Activated T-helper 1 cell treated with anti-CD3 and anti-CD28 coated beads, Interleukin-12 subunit alpha, Interleukin-12 subunit beta, Interleukin-2, Interleukin-4 antibody, amounts not matched to agents 30 ng/mL and 10 ng/mL and 1 ng/mL, durations not matched to agents 14 hours and 24 hours and 36 hours (primary cell): ENCODE measurements at places on chromosomes 11 and 22.

DNA sequence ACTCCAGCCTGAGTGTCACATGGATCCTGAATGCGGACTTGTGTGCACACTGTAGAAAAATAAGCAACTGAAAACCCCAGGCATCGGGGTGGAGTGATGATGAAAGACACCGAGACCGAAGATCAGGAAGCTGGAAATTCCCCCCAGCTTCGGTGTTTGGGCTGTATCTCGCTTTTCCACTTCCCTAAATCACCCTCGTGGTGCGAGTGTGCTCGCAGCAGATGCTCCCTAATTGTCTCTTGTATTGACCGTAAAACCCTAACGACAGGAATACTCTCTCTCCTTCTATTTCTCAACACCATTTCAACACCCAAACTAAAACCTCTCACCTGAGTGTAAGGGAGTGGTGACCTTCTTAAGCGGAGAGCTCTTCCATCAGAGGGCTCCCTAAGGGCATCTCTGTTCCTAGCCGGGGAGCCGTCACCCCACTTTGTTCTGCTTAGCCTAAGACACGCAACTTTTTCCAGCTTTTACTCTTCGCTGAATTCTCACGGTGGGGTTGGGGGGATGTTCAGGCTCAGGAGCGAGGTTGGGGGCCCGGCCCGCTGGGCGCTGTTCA is 635 bp upstream of the GRK3 start:
- DNase-seq, result peak; percentile 17
- peak overlapping the region; percentile 94 for H3K4me3 ChIP-seq
- peak overlapping the region; percentile 82 for H3K27ac ChIP-seq
- no peaks in the 10 kb centered on the region for H3K27me3 ChIP-seq
- H3K4me1 ChIP-seq, result peaks cover 59% of the 10 kb centered on the region
- peaks cover 2% of the 10 kb centered on the region for H3K36me3 ChIP-seq

DNA sequence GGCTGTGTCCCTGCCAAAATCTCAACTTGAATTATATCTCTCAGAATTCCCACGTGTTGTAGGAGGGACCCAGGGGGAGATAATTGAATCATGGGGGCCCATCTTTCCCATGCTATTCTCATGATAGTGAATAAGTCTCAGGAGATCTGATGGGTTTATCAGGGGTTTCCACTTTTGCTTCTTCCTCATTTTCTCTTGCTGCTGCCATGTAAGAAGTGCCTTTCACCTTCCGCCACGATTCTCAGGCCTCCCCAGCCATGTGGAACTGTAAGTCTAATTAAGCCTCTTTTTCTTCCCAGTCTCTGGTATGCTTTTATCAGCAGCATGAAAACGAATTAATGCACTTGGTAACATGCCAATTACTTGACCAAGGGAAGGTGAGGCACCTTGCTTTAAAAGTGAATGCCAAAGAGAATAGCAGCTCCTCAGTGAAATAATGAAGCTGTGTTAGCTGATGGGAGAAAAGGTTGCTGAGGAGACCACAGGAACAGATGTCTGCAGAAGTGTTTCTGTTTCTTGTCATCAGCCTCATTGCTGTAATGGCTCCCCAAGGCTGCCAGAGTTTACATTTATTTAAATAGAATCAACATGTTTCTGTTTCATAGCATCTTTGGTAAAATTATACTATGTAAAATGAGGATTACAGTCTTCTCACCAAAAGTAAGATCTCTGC is 89.0 kb upstream of the CD44 start:
- peaks cover 75% of the 10 kb centered on the region for H3K4me1 ChIP-seq
- no peak for DNase-seq
- peak overlapping the region; percentile 79 for H3K4me3 ChIP-seq
- peaks cover 2% of the 10 kb centered on the region for H3K27me3 ChIP-seq
- H3K36me3 ChIP-seq, result peaks cover 28% of the 10 kb centered on the region

- H3K4me3 ChIP-seq, result no peak overlapping the region
- H3K36me3 ChIP-seq, result no peaks in the 10 kb centered on the region
- peaks cover 9% of the 10 kb centered on the region for H3K27me3 ChIP-seq
- H3K4me1 ChIP-seq, result no peaks in the 10 kb centered on the region
Measured at GRCh38 chr11:60797846-60798630, 12.9 kb downstream of the MS4A10 start.

GRCh38 chr11:71322861-71323582 is 70.6 kb upstream of the SHANK2 start:
- no peak overlapping the region for H3K27ac ChIP-seq
- no peaks in the 10 kb centered on the region for H3K27me3 ChIP-seq
- H3K4me1 ChIP-seq, result no peaks in the 10 kb centered on the region

DNA sequence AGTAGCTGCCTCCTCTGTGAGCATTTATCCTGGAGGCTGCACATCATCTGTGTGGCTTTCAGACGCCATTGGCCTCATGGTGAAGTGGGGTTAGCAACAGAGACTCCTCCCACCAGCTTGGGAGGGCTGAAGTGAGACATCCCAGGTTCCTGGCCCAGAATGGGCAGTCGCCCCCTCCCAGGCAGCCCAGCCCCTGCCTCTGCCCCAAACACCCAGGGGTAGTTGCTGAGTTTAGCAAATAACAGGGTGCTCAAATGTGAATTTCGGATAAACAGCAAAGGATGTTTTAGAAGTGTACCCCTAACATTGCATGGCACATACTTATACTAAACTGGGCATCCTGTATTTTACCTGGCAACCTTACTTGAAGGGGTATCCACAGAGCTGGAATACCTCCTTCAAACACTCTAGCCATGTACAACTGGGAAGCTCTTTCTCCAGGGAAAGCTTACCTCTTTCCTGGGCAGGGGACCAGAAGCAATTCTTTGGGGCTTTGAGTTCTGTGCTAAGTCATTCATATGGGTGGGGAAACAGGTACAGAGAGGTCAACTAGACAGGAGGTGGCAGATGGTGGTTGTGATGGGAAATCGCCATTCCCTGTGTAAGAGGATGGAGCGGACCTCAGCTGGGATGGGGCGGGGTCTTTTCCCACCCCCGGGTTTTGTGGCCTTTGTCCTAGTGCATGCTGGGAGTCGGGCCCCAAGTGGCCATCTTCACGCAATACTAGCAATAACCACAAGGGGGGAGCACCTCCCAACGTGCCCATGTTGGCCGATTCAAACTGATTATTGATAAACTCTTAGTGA is 19.3 kb downstream of the MTFP1 start:
- peak; percentile 46 for DNase-seq
- H3K27ac ChIP-seq, result no peak overlapping the region
- H3K4me3 ChIP-seq, result no peak overlapping the region
- H3K36me3 ChIP-seq, result no peaks in the 10 kb centered on the region

- no peaks in the 10 kb centered on the region for H3K36me3 ChIP-seq
- H3K27ac ChIP-seq, result no peak overlapping the region
- DNase-seq, result no peak
- H3K4me3 ChIP-seq, result no peak overlapping the region
- H3K27me3 ChIP-seq, result no peaks in the 10 kb centered on the region
Measured at GRCh38 chr22:46061501-46062231, 84.7 kb upstream of the WNT7B start.

DNA sequence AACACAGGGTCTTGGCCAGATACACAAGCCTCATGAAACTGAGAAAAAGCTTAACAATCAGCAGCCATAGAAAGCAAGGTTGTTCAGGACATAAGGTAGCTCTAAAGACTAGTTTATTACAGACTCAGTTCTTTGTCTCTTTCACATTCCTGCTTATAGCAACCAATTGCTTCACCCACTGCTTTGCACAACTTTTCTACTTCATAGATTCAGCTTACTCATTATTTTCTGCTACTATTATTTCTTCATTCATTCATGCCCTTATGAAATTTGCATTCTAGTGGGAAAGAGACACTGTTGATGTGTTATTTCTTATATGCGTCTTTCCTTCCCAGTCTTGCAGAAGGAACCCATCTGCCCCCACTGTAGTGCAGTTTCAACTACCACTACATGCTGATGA is 4.7 kb downstream of the CCDC34 start:
- H3K27me3 ChIP-seq, result no peaks in the 10 kb centered on the region
- no peaks in the 10 kb centered on the region for H3K36me3 ChIP-seq
- peaks cover 25% of the 10 kb centered on the region for H3K4me1 ChIP-seq
- H3K4me3 ChIP-seq, result no peak overlapping the region
- DNase-seq, result no peak

DNA sequence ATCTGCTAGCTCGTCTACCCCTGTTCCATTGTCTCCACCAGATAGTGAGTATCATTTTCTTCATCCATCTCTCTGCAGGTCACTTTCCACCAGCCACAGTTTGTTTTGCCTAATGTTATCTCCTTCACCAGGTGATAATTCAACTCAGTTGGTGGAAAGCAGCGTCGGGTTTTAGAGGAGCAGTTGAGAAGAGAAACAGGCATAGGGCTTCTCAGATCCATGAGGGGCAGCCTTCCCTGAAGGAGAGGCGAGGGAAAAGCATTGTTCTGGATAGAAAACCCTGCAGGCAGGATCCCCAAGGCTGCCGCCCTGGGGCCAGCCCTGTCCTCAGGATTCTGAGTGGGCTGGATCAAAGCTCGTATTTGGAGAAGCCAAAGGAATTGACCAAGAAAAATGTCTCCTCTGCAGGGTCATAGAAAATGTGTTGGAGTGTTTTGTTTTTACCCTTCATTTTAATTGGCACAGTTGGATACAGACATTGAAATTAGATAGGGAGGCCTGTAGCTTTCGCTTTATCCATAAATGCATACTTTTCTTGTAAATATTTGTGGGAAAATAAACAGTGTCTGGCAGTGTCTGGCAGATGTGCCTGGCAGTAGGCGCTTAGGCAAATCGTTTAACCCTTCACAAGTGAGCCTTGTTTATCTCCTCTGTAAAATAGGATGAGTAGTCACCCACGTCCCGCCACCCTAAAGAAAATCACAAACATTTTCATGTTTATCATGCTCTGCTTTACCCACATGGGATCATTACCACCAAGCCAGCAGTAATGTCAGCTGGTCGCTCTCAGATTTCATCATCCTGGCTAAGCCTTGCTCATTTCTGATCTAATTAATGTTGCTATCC is 73.4 kb upstream of the TTC12 start:
- no peak overlapping the region for H3K27ac ChIP-seq
- peaks cover 21% of the 10 kb centered on the region for H3K27me3 ChIP-seq
- H3K4me3 ChIP-seq, result no peak overlapping the region
- DNase-seq, result no peak
- H3K4me1 ChIP-seq, result peaks cover 5% of the 10 kb centered on the region
- H3K36me3 ChIP-seq, result no peaks in the 10 kb centered on the region

- H3K4me1 ChIP-seq, result no peaks in the 10 kb centered on the region
- H3K27ac ChIP-seq, result no peak overlapping the region
- H3K4me3 ChIP-seq, result no peak overlapping the region
- no peak for DNase-seq
- peaks cover 4% of the 10 kb centered on the region for H3K36me3 ChIP-seq
Measured at GRCh38 chr11:76974179-76974891, 59.9 kb upstream of the B3GNT6 start.

- H3K36me3 ChIP-seq, result no peaks in the 10 kb centered on the region
- DNase-seq, result no peak
- peaks cover 17% of the 10 kb centered on the region for H3K27me3 ChIP-seq
- H3K4me3 ChIP-seq, result no peak overlapping the region
Measured at GRCh38 chr22:50129121-50129736, 39.4 kb downstream of the MOV10L1 start.

DNA sequence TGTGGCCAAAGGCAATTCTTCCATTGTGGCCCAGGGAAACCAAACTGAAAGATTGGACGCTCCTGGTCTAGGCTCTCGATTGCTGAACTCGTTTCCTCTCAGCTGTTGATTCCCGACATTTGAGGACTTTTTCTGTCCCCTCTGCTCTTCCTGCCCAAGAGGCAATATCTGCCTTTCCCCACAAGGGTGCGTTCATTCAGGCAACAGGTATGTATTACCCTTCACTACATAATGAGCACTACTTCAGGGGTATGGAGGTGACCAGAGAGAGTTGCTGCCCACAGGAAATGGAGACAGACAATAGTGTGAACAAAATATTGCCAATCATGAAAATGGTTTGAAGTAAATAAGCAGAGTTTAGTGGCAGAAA is 8.2 kb downstream of the PTH start:
- H3K4me1 ChIP-seq, result peaks cover 9% of the 10 kb centered on the region
- no peaks in the 10 kb centered on the region for H3K36me3 ChIP-seq
- H3K4me3 ChIP-seq, result peak overlapping the region; percentile 72
- no peak for DNase-seq
- no peaks in the 10 kb centered on the region for H3K27me3 ChIP-seq

- no peaks in the 10 kb centered on the region for H3K36me3 ChIP-seq
- no peak overlapping the region for H3K4me3 ChIP-seq
- no peak for DNase-seq
- H3K27me3 ChIP-seq, result no peaks in the 10 kb centered on the region
- H3K27ac ChIP-seq, result no peak overlapping the region
Measured at GRCh38 chr11:28483072-28483867, 375.1 kb downstream of the METTL15 start.

DNA sequence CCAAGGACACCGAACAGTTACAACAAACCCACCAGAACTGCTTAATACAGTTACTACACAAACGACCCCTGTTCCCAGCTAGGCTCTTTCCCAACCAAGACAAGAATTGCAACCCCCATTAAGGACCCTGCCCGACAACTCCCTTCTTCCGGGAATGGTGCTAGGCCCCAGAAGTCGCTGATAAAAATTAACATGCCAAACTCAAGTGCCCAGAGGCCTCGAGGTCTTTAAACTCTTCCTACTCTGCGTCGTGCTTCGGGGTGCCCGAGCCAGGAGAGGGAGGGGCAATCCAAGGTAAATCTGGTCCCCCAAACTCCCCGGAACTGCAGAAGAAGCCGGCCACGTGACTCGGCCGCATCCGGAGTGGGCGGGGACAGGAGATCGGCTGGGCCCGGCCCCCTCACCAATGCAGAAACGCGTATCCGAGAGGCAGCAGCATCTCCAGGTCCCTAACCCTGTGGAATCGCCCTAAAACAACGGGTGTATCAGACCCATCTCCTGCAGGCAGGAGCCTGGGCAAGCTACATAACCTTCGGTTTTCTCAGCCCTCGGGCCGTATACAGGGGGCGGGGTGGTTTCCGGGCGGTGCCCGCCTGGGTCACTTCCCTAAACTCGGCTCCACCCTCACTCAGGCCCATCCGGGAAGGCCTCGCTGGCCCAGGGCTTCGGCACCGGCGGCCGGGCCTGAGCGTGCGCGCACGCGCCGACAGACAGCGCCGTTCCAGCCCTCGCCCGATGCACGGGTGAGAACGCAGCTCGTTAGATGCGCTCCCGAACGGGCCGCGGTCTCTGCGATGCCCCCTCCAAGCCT is 1.1 kb downstream of the CFL1 start:
- H3K27ac ChIP-seq, result peak overlapping the region; percentile 80
- H3K4me1 ChIP-seq, result peaks cover 55% of the 10 kb centered on the region
- DNase-seq, result peak; percentile 84
- peak overlapping the region; percentile 98 for H3K4me3 ChIP-seq
- H3K27me3 ChIP-seq, result no peaks in the 10 kb centered on the region
- peaks cover 46% of the 10 kb centered on the region for H3K36me3 ChIP-seq

DNA sequence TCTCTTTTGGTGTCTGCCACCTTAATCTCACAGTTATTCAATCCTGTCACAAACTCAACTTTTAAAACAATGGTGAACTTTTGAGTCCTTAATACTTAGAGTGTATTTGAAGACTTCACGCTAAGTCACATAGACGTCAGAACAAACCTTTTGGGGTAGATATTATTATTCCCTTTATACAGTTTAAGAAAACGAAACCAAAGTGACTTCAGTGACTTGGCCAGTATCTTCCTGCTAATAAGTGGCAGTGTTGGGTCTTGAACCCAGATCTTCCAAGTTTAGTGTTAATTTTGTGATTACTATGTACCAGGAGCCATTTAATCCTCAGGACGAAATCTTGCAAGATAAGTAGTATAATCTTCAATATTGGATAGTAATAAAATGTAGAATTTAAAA is 691 bp downstream of the CEP295 start:
- peaks cover 47% of the 10 kb centered on the region for H3K4me1 ChIP-seq
- peak overlapping the region; percentile 89 for H3K4me3 ChIP-seq
- peak overlapping the region; percentile 86 for H3K27ac ChIP-seq
- H3K36me3 ChIP-seq, result peaks cover 14% of the 10 kb centered on the region

- no peaks in the 10 kb centered on the region for H3K4me1 ChIP-seq
- no peak overlapping the region for H3K27ac ChIP-seq
- no peaks in the 10 kb centered on the region for H3K36me3 ChIP-seq
Measured at GRCh38 chr11:41177791-41178190, 281.7 kb downstream of the LRRC4C start.
